ENCODE measurements at places on chromosomes 4 and X.

GRCh38 chr4:36489798-36490197, 208.4 kb downstream of the DTHD1 start:
- DNase-seq: no peak

DNA sequence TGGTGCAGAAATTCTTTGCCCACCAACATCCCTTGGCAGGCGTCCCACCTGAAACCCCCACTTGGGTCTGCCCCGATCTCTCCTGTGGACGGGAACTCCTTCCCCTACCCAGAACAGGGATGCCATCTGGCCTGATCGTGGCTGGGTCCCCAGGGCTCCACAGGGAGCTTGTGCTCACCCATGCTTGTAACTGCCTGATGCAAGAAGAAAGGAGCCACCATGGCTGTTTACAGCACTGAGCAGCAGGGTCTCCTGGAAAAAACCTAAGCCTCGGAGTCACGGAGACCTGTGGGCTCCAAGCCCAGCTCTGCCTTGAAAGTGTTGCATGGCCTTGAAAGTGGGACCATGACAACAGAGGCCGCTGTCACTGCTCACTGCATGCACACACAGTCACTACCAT, 101.5 kb upstream of the AFAP1 start:
- no peak for DNase-seq

GRCh38 chrX:155148724-155149537, 67.3 kb upstream of the VBP1 start:
- DNase-seq: no peak

- DNase-seq: no peak
Observed at GRCh38 chr4:189299706-189300105, 641.0 kb upstream of the FRG1 start.

- DNase-seq: no peak
Observed at GRCh38 chr4:93303440-93303839, 525.1 kb upstream of the ATOH1 start.

Data from NCI-H187 treated with DMSO at 0.1 percent for 48 hours (cell line).